ENCODE measurements at places on chromosomes 16 and 17.

- no peak for DNase-seq
These were observed 10.3 kb downstream of the TOB1 start for GRCh38 chr17:50855708-50856330.

DNA sequence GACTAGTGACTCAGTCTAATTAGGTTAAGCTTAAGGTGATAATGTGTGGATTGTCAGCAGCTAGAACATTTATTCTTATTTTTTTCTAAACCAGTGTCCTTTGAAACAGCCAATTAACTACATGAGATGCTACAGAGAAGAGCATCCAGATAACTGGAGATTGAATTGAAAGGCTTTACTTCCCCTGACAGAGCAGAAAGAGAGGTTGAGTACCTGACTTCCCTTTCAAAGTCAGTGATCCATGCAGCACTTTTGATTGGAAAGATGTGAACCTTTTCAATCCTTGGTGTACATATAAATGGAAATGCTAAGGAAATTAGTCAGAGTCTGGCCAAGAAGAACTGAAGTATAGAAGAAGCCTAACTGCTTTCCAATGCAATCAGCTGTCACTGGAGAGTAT is 653.8 kb downstream of the CDH8 start:
- DNase-seq = no peak

DNA sequence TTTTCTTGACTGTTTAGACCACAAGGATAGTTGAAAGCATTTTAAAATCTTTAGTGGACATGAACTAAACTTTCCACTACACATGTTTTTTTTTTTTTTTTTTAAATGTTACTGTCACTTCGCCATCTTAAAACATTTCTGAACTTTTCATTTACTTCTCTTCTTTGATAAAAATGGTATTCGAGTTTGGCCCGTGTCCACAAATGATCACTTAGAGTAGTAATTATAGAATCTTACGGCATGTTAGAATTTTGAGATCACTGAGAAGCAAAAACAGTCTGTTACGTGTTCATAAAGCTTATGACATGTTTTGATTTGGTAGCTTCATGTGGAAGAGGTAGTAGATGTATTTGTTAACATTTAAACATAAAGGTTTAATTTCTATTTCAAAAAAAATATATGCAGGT is 1.1 kb downstream of the NSRP1 start:
- no peak for DNase-seq

GRCh38 chr16:72042157-72042660 is 12.1 kb upstream of the HP start:
- no peak for DNase-seq

DNA sequence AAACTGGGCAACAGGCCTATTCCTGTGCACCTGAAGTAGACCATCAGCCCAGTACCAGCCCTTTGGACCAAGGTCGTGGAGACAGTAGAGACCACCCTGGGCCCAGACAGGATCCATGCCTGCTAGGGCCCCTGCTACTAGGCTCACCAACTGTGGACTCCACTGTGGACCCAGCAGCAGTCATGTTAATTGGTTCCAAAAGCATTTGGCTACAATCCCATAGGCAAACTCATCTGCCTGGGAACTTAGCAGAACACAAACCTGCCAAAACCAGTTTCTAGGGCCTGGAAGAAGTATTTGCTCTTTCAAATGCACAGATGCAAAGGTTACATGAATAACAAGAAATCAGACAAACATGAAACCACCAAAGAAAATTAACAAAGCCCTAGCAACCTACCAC is 53.1 kb downstream of the ACSM2A start:
- DNase-seq = no peak

DNA sequence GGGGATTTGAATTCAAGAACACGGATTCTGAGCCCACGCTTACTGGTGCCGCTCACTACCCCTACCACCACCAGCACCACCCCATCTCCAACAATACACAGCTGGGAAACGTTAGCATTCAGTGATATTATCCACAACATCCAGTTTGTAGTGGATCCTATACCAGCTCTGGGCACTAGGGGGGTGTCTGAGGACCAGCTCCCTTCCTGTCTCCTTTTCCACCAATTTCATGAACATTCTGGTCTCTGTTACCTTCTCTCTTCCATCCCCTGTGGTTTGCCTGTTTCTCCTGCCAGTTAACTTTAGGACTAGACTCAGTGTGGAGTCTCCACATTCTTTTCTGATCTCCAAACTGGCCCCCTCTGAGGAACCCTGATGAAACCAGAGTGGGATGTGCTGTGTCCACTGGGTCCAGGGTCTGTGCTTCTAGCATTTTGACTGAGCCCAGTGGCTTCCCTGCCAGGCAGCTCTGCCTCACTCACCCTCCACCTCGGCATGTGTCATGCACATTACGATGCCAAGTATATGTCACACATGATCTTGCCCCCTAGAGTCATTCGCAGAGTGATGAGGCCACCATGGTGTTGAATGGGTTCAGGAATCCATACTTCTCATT is 187.0 kb upstream of the CDH13 start:
- DNase-seq = no peak

Measured in activated CD4-positive, alpha-beta T cell treated with anti-CD3 and anti-CD28 coated beads for 36 hours (primary cell).